ENCODE measurements at places on chromosomes 12 and 14.

GRCh38 chr14:63418020-63418419 lies 99.3 kb upstream of the GPHB5 start:
- no peak for DNase-seq

- no peak for DNase-seq
Observed at GRCh38 chr14:80658155-80658554, 283.4 kb downstream of the CEP128 start.

DNA sequence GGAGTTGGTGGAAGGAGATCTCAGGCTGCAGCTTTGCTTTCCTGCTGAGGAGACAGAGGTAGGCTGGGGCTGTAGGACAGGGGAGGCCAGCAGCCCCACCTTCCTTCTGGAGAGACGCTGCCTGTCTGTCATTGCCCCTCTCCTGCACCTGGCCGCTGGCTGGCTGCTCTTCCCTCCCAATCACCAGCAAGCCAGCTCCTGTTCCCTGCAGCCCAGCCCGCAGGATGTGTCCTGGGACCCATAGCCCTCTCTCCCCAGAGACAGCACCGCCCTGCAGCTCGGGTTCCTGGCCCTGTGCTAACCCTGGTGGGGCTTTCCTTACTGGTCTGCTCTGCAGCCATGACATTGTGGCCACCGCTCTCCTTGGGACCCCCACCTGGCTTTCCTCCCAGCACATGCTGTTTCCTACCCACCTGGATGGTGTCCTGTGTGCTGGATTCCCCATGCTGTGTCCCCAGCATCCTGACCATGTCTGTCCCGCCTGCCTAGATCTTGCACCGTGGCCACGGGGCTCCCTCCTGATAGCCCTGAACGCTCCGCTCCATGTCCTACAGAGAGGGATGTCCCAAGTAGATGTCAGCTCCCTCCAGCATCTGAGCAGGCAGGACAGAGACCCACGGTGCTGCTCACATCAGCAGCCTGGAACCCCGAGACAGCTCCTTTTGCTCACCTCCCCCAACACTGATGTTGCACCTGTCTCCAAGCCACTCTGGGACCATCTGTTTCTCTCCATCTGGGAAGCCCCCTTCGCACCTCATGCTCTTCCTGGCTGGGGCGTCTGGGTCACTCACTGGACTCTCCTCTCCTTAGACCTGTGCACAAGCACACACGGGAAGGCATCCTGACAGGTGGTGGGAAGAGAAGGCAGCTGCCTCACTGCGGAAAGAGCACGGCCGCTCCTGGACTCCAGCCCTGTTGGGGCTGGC lies 1.1 kb upstream of the MTA1 start:
- DNase-seq = no peak

GRCh38 chr14:86057018-86057667 lies 527.2 kb downstream of the FLRT2 start:
- DNase-seq = no peak

DNA sequence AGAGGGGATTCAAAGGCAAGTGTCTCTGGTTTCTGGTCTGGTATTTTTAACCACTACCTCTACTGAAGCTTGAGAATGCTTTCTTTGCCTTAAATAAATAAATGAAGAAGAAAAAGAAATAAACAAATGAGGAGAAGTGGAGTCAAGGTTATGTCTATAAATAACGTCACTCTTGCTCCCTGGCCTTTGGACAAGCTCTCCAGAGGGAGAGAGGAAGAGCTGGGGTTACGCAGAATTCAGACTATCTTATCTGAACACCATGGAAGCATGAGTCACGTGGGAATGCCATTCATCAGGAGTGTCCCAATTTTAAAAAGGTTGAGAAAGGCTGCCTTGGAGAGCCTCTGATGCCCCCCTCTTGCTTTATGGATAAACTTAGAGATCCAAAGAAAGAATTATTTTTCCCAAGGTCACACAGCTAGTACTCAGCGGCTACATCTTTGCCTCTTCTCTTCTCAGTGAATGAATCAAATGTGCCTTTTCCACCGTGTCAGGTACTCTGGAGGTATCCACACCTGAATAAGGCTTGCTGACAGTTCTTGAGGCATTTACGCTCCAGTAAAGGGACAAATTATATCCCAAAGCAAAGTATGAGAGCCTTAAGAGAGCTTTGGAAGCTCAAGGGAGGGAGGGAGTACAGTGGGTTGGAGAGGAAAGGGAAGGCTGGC lies 12.9 kb upstream of the MSI1 start:
- no peak for DNase-seq

GRCh38 chr12:28130625-28131598 lies 59.3 kb upstream of the CCDC91 start:
- DNase-seq = no peak

GRCh38 chr12:40261937-40262336 lies 37.1 kb downstream of the LRRK2 start:
- no peak for DNase-seq

- DNase-seq = no peak
Observed at GRCh38 chr12:47155457-47156166, 75.9 kb upstream of the AMIGO2 start.

DNA sequence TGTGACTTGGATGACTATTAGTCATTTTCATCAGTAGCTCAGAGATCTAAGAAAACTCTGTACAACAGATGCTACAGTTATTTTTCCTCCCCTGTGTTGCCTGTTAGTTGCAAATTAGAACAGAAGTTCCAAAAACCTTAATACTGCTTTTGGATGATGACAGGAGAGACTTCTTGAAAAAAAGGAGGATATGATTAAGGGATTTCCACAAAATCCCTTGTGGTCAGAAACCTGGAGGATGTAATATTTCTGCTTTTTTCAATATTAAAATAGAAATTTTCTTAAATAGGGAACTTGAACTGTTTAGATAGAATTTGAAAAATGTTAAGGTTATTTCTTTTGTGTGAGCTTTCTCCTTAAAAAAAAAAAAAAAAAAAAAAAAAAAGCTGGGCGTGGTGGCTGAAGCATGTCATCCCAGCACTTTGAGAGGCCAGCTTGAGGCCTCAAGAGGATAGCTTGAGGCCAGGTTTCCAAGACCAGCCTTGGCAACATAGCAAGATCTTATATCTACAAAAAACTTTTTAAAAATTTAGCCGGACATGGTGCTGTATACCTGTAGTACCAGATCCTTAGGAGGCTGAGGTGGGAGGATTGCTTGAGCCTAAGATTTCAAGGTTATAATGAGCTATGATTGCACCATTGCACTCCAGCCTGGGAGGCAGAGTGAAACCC lies 14.1 kb downstream of the CMAS start:
- no peak for DNase-seq

DNA sequence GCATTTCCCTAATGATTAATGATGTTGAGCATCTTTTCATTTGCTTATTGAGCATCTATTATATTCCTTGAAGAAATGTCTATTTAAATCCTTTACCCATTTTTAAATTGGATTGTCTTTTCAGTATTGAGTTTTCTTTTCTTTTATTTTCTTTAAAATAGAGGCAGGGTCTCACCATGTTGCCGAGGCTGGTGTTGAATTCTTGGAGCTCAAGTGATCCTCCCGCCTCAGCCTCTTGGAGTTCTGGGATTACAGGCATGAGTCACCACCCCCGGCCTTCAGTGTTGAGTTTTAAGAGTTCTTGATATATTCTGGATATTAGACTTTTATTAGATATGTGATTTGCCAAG lies 73.3 kb upstream of the HECTD1 start:
- no peak for DNase-seq

GRCh38 chr12:63869656-63870055 lies 25.2 kb downstream of the SRGAP1 start:
- no peak for DNase-seq

DNA sequence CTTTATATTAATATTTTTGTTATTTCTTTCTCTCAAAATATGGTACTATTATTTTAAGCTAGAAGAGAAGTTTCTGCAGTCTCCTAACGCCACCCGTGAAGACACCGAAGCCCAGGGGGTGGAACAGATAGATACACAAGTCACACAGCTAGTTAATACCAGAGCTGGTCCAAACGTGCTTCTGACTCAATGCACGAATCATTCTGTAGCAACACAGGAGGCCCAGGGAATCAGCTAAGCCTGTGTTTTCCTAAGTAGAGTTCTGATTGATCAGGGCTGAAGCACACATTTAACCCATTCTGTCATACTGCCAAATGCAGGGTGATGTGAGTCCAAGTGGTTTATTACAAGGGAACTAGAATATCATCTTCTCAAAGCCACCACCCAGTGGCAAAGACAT lies 116.9 kb upstream of the PWP1 start:
- no peak for DNase-seq
